Aorta (tissue), 5 donors: ENCODE measurements at places on chromosomes 7 and 10. TPM values are rescaled to one million over a fixed set of nuclear protein-coding genes. Genes with fewer than 3 reads are reported as not detected.

DNA sequence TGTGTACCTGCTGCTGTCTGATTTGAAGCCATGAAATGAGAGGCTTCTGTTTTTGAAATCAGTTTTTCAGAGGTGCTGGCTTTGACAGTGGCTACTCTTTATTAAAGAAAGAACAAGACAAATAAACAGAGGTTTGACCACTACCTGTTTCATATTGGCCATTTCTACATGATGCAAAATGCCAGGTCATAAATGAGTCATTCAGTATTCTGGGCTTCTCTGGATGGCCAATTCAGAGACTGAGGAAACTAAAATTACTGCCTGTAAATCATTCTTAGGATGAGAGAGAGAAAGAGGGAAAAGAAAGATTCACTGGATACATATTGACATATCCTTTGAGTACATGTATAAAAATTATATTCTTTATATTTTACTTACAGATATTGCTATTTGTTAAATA, 303.3 kb upstream of the ETV1 start:
- H3K36me3 ChIP-seq, result no peaks in the 10 kb centered on the region

DNA sequence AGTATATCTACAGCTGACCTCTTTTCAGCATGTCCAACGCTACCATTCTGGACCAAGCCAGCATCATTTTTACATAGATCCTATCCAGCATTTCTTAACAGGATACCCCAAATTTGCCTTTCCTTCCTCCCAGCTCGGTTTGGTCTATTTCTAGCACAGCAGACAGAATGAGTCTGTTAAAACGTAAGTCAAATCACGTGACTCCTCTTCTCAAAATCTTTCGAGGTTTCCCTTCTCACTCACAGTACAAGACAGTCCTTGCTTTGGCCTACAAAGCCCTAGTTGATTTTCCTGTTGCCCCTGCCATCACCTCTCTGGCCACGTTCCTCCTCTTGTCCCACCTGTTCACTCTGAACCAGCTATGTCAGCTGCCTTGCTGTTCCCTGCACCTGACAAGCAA, 711.7 kb downstream of the SORCS3 start:
- H3K27ac ChIP-seq, result no peak overlapping the region
- H3K4me1 ChIP-seq, result no peaks in the 10 kb centered on the region
- no peaks in the 10 kb centered on the region for H3K36me3 ChIP-seq
- no peak overlapping the region for H3K4me3 ChIP-seq
- H3K27me3 ChIP-seq, result no peaks in the 10 kb centered on the region

DNA sequence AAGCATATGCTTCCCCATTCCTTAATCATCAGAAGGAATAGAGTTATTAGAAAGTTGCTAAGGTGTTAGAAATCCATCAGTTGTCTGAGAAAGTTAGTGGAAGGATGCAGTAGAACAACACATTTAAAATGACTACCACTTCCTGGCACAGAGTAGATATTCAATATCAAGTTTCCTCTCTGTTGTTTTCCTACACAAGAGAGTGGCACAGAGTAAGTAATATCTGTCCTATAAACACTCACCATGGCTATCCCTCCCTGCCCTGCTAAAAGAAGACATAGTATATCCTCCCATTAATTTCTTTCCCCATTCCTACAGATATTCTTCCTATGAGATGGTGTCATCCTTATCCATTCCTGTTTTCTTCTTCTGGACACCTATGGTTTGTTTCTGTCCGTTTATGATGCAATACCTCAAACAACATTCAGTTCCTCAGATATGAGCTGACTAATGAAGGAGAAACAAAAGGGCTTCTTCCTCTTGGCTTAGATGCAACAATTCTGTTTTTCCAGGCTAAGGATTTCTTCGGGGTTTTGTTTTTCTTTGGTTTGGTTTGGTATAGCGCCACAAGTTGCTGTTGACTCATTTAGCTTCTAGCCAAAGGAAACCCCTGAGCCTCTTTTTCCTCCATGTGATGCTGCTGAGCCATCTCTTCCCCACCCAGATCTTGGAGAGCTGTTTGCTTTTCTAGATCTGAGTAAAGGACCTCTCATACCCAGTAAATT, 32.9 kb upstream of the BPGM start:
- H3K4me3 ChIP-seq, result no peak overlapping the region
- peaks cover 7% of the 10 kb centered on the region for H3K4me1 ChIP-seq
- no peak for DNase-seq
- no peak overlapping the region for H3K27ac ChIP-seq

- H3K4me1 ChIP-seq, result no peaks in the 10 kb centered on the region
- H3K4me3 ChIP-seq, result no peak overlapping the region
- no peak overlapping the region for H3K27ac ChIP-seq
- no peaks in the 10 kb centered on the region for H3K27me3 ChIP-seq
- DNase-seq, result no peak
Observed at GRCh38 chr7:26959290-26959689, 94.9 kb upstream of the SKAP2 start.

DNA sequence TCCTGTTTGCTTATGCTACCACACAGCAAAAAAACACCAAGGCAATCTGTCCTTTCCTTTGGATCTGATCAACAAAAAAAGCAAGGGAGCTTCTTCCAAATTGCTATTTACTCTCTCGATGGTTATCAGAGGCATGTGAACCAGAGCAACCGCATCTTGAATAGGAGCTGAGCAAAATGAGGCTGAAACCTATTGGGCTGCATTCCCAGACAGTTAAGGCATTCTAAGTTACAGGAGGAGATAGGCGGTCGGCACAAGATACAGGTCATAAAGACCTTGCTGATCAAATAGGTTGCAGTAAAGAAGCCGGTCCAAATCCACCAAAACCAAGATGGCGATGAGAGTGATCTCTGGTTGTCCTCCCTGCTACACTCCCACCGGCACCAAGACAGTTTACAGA, 76.8 kb upstream of the FRMD4A start:
- no peaks in the 10 kb centered on the region for H3K4me1 ChIP-seq
- no peak for DNase-seq
- no peak overlapping the region for H3K4me3 ChIP-seq
- H3K27me3 ChIP-seq, result no peaks in the 10 kb centered on the region
- no peak overlapping the region for H3K27ac ChIP-seq

DNA sequence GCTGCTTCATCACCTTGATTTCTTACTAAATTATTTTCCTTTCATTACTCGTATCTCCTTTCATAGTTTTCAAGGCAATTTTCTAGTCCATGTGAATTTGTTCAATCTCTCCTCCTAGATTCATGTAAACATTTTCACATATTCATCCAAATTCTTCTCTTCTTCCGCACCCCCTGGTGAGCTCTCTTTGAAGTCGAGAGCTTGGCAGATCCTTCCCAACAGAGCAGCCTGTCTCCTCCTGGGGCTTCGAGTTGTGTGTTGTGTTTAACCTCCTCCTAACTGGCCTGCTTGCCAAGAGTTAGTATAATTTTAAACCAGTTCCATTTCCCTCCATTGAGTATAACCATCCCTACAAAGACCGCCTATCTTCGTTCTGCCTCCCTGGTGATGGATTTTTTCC, 272.4 kb upstream of the CELF2 start:
- no peaks in the 10 kb centered on the region for H3K4me1 ChIP-seq
- DNase-seq, result no peak
- H3K27me3 ChIP-seq, result no peaks in the 10 kb centered on the region
- H3K27ac ChIP-seq, result no peak overlapping the region
- H3K36me3 ChIP-seq, result no peaks in the 10 kb centered on the region

DNA sequence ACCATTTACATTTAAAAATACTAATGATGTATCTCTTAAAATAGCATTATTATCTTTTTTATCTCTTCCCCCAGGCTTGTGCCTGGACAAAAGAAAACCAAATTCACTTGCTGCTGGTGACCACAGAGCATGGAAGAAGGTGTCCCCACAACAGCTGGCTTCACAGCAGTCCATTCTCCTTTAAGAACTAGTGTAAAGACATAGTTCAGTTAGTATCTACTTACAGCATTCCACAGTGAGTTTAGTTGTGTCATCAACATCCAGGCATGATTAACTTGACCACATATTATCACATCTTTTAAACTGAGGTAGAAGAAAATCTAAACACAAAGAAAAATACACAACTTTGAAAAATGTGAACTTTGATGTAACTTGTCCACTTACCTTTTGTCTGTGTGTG, 55.0 kb downstream of the LRRC17 start:
- H3K27me3 ChIP-seq, result no peaks in the 10 kb centered on the region
- peaks cover 1% of the 10 kb centered on the region for H3K4me1 ChIP-seq
- no peak for DNase-seq
- H3K36me3 ChIP-seq, result no peaks in the 10 kb centered on the region
- H3K4me3 ChIP-seq, result no peak overlapping the region

DNA sequence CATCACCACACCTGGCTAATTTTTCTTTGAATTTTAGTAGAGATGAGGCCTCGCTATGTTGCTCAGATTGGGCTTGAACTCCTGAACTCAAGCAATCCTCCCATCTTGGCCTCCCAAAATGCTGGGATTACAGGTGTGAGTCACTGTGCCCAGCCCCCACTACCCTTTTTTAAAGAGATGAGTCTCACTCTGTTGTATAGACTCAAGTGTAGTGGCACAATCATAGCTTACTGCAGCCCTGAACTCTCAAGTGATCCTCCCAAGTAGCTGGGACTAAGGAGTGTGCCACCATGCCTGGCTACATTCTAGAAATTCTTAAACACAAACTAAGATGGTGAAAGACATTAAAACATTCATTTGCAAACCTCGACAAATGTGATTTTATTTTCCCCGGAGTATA, 12.6 kb downstream of the SYPL1 start:
- no peaks in the 10 kb centered on the region for H3K36me3 ChIP-seq
- DNase-seq, result no peak
- H3K4me1 ChIP-seq, result peaks cover 5% of the 10 kb centered on the region
- H3K27ac ChIP-seq, result no peak overlapping the region
- no peak overlapping the region for H3K4me3 ChIP-seq

Gene ERCC6
- 48.4 TPM for total RNA-seq

Gene TFEC
- total RNA-seq, result 12.4 TPM

Gene FBXL15
- 8.7 TPM for total RNA-seq

Gene ANK3
- total RNA-seq, result 17.0 TPM
